ENCODE measurements at places on chromosomes 13 and 19. TPM values are rescaled to one million over a fixed set of nuclear protein-coding genes. Genes with fewer than 3 reads are reported as not detected.
A peak's percentile ranks its signal among the peaks of the same experiment; 100 is the strongest.

GRCh38 chr19:33606556-33606955 is 15.2 kb upstream of the CHST8 start:
- H3K4me3 ChIP-seq = no peak overlapping the region
- no peak overlapping the region for H3K27ac ChIP-seq

DNA sequence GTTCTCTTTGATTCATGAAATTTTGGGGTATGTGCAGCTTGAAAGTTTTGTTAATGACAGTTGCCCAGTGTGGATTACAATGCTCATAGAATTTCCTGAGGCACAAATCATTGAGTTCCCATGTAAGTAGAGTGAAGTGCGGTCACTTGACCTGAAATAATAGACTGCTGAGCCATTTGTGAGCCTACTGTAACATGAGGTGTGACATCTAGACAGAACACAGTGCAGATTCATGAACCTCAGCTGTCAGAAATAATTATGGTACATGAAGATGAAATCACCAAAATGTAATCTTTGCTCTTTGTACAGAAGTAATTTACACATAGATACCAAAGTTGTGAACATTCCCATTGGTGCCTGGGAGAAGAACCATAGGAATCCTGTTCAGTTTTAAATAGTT is 84.6 kb downstream of the DHRS12 start:
- H3K4me3 ChIP-seq = no peak overlapping the region
- no peak overlapping the region for H3K27ac ChIP-seq
- H3K4me1 ChIP-seq = no peaks in the 10 kb centered on the region
- H3K27me3 ChIP-seq = no peaks in the 10 kb centered on the region
- H3K36me3 ChIP-seq = no peaks in the 10 kb centered on the region
- DNase-seq = no peak

GRCh38 chr19:17393002-17393401 is 994 bp downstream of the CCDC194 start:
- H3K27me3 ChIP-seq = peaks cover 16% of the 10 kb centered on the region
- H3K4me1 ChIP-seq = peaks cover 52% of the 10 kb centered on the region
- no peak overlapping the region for H3K27ac ChIP-seq
- H3K36me3 ChIP-seq = peaks cover 13% of the 10 kb centered on the region
- DNase-seq = no peak
- no peak overlapping the region for H3K4me3 ChIP-seq

GRCh38 chr13:78593129-78593528 is 10.2 kb downstream of the POU4F1 start:
- DNase-seq = no peak
- H3K27ac ChIP-seq = no peak overlapping the region
- no peak overlapping the region for H3K4me3 ChIP-seq
- H3K27me3 ChIP-seq = peaks cover 100% of the 10 kb centered on the region
- H3K36me3 ChIP-seq = no peaks in the 10 kb centered on the region

The LPAR6 gene
- polyA plus RNA-seq = 29.4 TPM

- peak within 1 kb of the TSS; percentile 67 for H3K4me3 ChIP-seq
- H3K27me3 ChIP-seq = no peaks in the 10 kb centered on the region
- peak; percentile 94 for DNase-seq
Measured at GRCh38 chr19:53537521-53538377, at the start of gene ZNF331. Gene ZNF331 (plus strand): TSS chr19:53538145. CDS start chr19:53569377, 31,232 bp downstream.

DNA sequence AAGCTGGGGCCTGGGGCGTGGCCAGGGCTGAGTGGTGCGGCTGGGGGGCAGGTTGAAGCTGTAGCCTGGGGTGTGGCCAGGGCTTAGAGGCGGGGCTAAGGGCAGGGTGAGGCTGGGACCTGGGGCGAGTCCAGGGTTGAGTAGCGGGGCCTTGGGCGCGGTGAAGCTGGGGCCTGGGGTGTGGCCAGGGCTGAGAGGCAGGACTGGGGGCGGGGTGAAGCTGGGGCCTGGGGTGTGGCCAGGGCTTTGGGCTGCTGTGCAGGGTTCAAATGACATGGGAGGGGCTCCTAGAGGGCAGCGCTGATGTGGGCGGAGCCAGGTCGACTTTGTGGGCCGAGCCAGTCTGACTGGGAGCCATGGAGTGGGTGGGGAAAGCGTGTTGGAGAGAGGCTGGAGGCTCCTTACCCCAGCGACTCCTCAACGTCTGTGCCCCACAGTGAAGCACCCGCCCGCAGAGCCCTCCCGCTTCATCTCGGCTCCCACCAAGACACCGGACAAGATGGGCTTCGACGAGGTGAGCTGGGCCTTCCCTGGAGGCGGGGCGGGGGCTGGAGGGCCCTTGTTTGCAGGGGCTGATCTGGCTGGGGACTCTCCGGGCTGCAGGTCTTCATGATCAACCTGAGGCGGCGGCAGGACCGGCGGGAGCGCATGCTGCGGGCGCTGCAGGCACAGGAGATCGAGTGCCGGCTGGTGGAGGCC is 21.5 kb downstream of the COLGALT1 start:
- H3K4me1 ChIP-seq = peaks cover 16% of the 10 kb centered on the region
- no peak overlapping the region for H3K27ac ChIP-seq
- DNase-seq = no peak
- no peaks in the 10 kb centered on the region for H3K27me3 ChIP-seq
- peaks cover 67% of the 10 kb centered on the region for H3K36me3 ChIP-seq

GRCh38 chr19:14089412-14089661 is 1.2 kb downstream of the SAMD1 start:
- H3K4me1 ChIP-seq = peaks cover 15% of the 10 kb centered on the region
- DNase-seq = no peak
- H3K36me3 ChIP-seq = peaks cover 27% of the 10 kb centered on the region
- no peaks in the 10 kb centered on the region for H3K27me3 ChIP-seq
- peak overlapping the region; percentile 85 for H3K4me3 ChIP-seq

DNA sequence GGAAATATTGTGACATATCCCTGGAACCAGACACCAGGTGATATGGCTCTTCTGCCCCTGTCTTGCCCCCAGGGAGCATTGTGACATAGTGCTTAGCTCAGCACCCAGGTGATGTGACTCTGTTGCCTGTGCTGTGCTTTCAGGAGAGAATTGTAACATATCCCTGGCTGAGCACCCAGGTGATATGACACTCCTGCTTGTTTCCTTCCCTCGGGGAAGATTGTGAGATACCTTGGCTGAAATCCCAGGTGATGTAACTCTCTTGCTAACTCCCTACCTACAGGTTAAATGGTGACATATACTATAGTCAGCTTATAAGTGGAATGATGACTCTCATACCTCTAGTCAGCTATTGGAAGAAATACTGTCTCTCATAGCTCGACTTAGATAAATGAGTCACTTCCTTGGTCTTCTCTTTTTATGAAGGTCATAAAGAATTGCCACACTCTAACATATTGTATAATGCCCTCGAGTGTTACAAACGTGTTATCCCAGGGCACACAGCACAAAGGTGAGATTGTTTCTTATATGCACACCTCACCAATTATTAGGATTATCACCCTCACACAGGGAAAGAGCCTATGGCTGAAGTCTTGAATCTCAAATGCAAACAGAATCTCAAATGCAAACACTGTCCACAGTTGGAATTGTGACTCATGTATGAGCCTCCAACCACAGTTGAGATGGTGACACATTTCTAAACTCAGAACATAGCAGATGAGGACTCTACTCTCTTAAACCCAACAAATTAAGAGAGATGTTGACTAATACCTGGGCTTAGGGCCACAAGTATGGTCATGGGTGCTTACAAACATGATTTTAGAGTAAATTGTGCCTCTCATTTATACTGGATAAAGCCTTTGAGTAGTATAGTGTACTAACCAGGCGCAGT is 32.7 kb upstream of the ZNF254 start:
- no peaks in the 10 kb centered on the region for H3K27me3 ChIP-seq
- no peaks in the 10 kb centered on the region for H3K4me1 ChIP-seq
- no peak overlapping the region for H3K4me3 ChIP-seq
- no peak overlapping the region for H3K27ac ChIP-seq

- no peaks in the 10 kb centered on the region for H3K36me3 ChIP-seq
- no peaks in the 10 kb centered on the region for H3K27me3 ChIP-seq
- no peak overlapping the region for H3K27ac ChIP-seq
- no peak for DNase-seq
- H3K4me3 ChIP-seq = no peak overlapping the region
Measured at GRCh38 chr13:21884299-21884909, 213.5 kb downstream of the FGF9 start.

GRCh38 chr13:107347641-107348369 is 779.9 kb upstream of the ARGLU1 start:
- H3K27ac ChIP-seq = no peak overlapping the region
- no peak overlapping the region for H3K4me3 ChIP-seq
- H3K27me3 ChIP-seq = no peaks in the 10 kb centered on the region
- no peak for DNase-seq
- no peaks in the 10 kb centered on the region for H3K36me3 ChIP-seq
- no peaks in the 10 kb centered on the region for H3K4me1 ChIP-seq

DNA sequence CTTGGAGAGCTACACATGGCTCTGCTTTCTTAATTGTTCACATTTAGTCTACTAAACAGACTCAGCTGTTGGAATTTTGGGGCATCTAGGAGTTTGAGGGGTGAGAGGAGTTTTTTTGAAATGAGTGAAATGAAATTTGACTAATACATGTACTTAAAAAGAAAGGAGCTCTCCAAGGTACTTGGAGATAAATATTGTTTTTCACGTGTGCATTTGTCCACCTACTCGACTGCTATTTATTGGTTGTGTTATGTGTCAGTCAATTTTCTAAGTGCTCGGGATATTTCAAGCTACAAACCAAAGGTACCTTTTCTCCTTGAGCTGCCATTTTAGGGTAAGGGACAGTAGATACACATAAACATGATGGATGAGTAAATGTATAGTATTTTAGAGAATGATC is 697.0 kb downstream of the LIG4 start:
- no peak overlapping the region for H3K4me3 ChIP-seq
- no peaks in the 10 kb centered on the region for H3K4me1 ChIP-seq
- no peaks in the 10 kb centered on the region for H3K36me3 ChIP-seq
- no peak for DNase-seq
- H3K27ac ChIP-seq = no peak overlapping the region

- no peak overlapping the region for H3K27ac ChIP-seq
- no peak for DNase-seq
- H3K4me1 ChIP-seq = no peaks in the 10 kb centered on the region
- H3K27me3 ChIP-seq = no peaks in the 10 kb centered on the region
- no peak overlapping the region for H3K4me3 ChIP-seq
- no peaks in the 10 kb centered on the region for H3K36me3 ChIP-seq
Measured at GRCh38 chr13:107809125-107809524, 406.2 kb downstream of the LIG4 start.

- H3K36me3 ChIP-seq = no peaks in the 10 kb centered on the region
- no peak overlapping the region for H3K4me3 ChIP-seq
- peaks cover 21% of the 10 kb centered on the region for H3K4me1 ChIP-seq
- H3K27ac ChIP-seq = no peak overlapping the region
Measured at GRCh38 chr19:40286971-40287421, 1.9 kb upstream of the AKT2 start.

GRCh38 chr19:44677019-44677811 is 5.9 kb downstream of the CEACAM19 start:
- no peak overlapping the region for H3K4me3 ChIP-seq
- no peaks in the 10 kb centered on the region for H3K27me3 ChIP-seq
- no peak for DNase-seq
- no peaks in the 10 kb centered on the region for H3K4me1 ChIP-seq
- no peak overlapping the region for H3K27ac ChIP-seq
- no peaks in the 10 kb centered on the region for H3K36me3 ChIP-seq

- no peaks in the 10 kb centered on the region for H3K36me3 ChIP-seq
- no peaks in the 10 kb centered on the region for H3K4me1 ChIP-seq
- H3K27ac ChIP-seq = no peak overlapping the region
Measured at GRCh38 chr19:23554548-23554947, 132.5 kb downstream of the ZNF675 start.

DNA sequence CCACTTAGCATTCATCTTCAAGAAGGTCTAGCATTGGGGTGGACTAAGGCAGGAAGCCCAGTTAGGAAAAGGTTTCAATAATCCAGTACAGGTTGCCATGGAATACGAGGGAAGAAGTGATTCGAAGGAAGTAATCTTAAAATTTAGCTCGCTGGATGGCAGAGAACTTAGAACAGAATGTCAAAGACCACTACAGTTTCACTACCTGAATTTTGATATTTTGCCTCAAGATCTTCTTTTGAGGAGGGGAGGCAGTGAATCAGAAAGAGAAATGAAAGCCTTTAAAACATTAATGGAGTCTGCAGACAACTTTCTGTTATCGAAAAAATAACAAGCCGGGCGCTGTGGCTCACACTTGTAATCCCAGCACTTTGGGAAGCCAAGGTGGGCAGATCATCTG is 7.0 kb upstream of the RAB8A start:
- peaks cover 49% of the 10 kb centered on the region for H3K36me3 ChIP-seq
- peak overlapping the region; percentile 63 for H3K27ac ChIP-seq
- DNase-seq = no peak
- H3K4me3 ChIP-seq = no peak overlapping the region

GRCh38 chr13:87324558-87324957 is 346.6 kb upstream of the SLITRK5 start:
- H3K27me3 ChIP-seq = no peaks in the 10 kb centered on the region
- H3K4me1 ChIP-seq = no peaks in the 10 kb centered on the region
- no peak overlapping the region for H3K27ac ChIP-seq
- no peak overlapping the region for H3K4me3 ChIP-seq
- H3K36me3 ChIP-seq = no peaks in the 10 kb centered on the region

- no peak overlapping the region for H3K4me3 ChIP-seq
- no peak overlapping the region for H3K27ac ChIP-seq
- peaks cover 7% of the 10 kb centered on the region for H3K27me3 ChIP-seq
- no peaks in the 10 kb centered on the region for H3K36me3 ChIP-seq
Measured at GRCh38 chr13:76953968-76954367, 5.7 kb downstream of the ACOD1 start.

The BABAM1 gene
- 133 TPM for polyA plus RNA-seq

DNA sequence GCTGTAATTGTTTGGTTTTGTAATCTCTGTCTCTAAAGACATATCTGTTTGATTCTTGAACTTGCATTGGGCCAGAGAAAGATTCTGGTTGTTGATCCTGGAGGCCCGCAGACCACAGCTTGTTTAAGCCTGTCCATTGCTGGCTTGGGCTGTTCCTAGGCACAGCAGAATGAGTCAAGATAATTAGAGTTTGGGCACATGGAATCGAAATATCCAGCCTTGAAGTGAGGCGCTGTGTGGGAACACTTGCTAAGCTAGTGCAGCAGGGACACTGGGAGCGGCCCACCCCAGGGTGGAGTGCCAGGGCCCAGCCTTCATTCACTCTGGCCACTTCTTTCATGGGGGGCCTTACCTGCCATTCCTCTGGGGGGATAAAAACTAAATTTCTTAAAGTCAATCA is 219.7 kb downstream of the LMO7 start:
- no peak for DNase-seq
- H3K27ac ChIP-seq = no peak overlapping the region
- no peaks in the 10 kb centered on the region for H3K4me1 ChIP-seq
- no peaks in the 10 kb centered on the region for H3K27me3 ChIP-seq

The DCT gene
- 0.02 TPM for polyA plus RNA-seq

All from spleen (tissue), 13 donors.